ENCODE measurements at places on chromosomes 3 and 15. TPM values are rescaled to one million over a fixed set of nuclear protein-coding genes. Genes with fewer than 3 reads are reported as not detected.

GRCh38 chr3:82100378-82100777 is 338.9 kb upstream of the GBE1 start:
- DNase-seq, result no peak

DNA sequence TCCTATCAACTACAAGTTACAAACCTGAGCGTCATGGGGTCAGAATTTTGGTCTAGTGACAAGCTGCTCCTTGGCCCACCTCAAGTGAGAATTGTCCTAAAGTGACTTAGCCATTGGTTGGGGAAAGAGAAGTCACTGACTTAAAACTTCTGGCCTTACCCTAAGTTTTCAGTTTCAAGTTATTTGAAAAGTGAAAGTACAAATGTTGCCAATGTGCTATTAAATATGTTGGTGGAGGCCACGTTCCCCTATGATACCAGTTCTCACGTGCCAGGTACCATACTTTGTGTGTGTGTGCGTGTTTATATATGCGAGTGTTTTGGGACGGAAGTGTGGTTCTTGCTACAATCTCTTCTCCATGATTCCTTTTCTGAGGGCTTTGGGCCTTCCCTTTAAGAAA is 22.6 kb upstream of the RASGRP1 start:
- DNase-seq, result no peak

DNA sequence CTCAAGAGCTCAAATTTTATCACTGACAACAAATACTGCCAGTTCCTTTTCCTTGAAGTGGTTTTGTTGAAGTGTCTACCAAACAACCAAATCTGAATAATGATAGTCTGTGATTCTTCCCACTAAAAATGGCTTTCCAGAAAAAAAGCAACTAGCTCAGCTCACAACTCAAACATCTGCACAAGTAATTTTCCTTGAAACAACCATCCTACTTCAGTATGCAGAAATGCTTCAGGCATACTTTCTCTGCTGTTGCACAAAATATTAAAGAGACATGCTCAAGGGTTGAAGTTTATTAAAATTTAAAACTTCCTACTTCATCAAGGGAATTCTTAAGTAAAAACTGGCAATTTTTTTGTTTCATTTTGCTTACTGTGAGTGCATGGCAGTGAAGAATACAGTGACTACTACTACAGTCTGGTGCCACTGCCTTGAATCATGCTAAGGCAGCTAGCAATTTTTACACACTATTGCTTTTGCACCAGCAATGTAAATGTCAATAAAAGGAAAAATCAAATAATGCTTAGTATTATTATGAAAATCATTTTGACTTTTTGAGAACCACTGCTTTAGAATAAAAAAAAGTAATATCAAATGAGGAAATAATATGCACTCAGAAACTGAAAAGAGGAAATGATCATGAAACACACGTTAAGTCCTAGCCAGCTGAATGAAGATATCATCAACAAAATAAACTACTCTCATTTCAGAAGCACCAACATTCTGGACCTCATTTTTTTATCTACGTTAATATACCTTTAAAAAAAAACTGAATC is 33.6 kb downstream of the VPS13C start:
- no peak for DNase-seq

DNA sequence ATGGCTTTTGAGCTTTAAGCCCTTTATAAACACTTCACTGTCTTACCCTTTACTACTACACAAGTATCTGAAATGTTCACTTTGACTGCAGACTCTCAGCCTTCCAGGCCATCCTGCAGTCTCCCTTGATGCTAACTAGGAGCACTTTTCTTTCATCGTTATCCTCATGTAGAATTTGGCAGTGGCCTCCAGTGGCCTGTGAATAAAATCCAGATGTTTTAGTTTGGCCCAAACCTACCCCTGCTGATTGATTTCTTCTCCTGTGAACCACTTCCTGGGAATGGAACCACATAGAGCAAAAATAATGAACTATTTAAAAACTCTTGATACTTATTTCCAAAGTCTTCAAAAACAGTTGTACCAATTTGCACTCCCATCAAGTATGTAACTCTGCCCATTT is 271.9 kb downstream of the FEZF2 start:
- peak; percentile 18 for DNase-seq

DNA sequence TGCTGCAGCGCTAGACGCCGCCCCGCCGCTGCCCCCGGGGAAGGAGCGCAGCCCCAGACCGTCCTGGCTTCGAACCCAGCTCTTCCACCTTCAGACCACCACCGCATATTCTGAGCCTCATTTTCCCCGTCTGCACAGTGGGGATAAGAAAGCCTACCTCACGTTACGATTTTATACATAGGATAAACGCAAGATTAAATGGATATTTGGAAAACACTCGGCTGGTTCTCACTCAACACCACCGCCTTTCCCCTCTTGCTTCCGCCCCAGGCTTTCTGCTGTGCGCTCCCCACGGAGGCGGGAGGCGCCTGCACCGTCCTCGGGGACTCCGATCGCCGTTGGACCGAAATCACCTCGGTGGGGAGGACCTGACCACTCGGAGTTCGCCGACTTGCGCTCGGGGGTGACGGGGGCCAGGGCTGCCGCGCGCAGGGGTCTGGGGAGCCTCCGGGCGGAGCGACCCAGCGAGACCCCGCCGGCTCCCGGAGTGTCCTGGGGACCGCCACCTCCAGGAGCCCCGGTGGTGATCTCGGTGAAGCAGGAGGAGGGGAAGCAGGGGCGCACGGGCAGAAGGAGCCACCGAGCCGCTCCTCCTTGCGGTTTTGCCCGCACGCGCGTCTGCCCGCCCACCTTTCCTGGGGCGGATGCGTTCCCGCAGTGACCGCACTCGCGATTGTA is 4.0 kb downstream of the FBXL22 start:
- DNase-seq, result peak; percentile 76

- DNase-seq, result peak; percentile 52
Observed at GRCh38 chr15:96171853-96172296, 158.6 kb upstream of the NR2F2 start.

DNA sequence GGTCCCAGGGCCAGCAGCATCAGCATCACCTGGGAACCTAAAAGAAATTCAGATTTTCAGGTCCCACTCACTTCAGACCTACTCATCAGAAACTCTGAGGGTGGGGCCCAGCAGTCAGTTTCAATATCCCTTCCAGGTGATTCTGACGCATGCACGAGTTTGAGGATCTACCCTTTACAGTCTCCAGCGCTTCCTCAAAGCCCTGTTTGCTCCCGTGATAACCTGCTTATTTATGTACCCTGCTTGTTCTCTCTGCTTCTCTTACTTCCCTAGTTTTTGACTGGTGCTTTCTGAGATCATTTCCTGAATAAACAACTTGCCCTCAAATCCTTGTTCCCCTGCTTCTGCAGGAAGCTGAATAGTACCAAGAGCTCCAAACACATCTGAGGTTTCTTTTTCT is 245.3 kb downstream of the ZNF621 start:
- DNase-seq, result peak; percentile 18

- DNase-seq, result no peak
Observed at GRCh38 chr15:83322061-83322460, 37.6 kb upstream of the BNC1 start.

GRCh38 chr3:35849963-35850362 is 210.6 kb downstream of the ARPP21 start:
- DNase-seq, result no peak

DNA sequence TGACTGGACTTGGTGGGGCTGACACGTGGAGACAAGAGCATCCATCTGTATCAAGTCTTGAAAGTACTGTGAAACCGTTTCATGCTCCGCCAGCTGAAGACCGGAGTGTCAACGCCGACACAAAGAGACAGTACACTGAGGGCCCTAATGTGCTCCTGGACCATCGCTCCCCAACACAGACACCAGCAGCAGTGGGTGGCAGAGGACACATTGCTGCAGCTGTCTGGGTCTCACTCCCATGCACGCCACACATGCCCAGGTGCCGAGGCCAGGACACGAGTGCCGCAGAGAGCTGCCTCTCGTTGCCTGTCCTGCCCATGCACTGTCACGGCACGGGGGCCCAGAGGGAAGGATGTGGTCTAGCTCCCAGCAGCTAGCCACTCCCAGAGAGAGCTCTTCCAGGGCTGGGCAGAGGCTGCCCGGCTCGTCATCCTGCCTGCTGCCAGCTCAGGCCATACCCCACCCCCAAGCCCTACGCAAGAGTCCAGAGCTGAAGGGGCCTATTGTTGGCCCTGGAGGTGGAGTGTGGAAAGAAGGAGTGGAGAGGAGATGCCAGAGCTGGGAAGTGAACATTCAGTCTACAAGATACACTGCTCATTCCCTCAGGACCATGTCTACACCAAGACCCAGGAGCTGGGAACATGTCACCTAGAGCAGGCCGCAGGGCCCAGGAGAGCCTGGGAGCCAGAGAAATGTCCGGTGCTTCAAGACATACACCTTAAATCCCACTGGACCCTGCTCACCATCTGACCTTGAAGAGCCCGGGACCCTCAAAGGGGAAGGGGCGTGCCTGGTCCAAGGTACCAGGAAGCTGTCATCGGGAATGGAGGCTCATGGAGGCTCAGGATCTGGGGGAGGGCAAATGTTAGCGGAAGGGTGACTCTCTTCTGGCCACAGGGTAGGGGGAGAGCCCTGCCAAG is 7.7 kb downstream of the TNK2 start:
- peak; percentile 85 for DNase-seq

GRCh38 chr3:157078131-157078810 is 81.7 kb downstream of the CCNL1 start:
- DNase-seq, result no peak

GRCh38 chr15:38684440-38685010 is 119.9 kb upstream of the RASGRP1 start:
- DNase-seq, result no peak

TOPAZ1 gene
- total RNA-seq, result not detected

EDEM1 gene
- 22.2 TPM for total RNA-seq

KY gene
- not detected for total RNA-seq

IL5RA gene
- 0.92 TPM for total RNA-seq

SLC2A2 gene
- not detected for total RNA-seq

BFSP2 gene
- not detected for total RNA-seq

PRR20G gene
- total RNA-seq, result not detected

MAGEF1 gene
- total RNA-seq, result 19.3 TPM
